ENCODE measurements at places on chromosomes 2 and 18.

DNA sequence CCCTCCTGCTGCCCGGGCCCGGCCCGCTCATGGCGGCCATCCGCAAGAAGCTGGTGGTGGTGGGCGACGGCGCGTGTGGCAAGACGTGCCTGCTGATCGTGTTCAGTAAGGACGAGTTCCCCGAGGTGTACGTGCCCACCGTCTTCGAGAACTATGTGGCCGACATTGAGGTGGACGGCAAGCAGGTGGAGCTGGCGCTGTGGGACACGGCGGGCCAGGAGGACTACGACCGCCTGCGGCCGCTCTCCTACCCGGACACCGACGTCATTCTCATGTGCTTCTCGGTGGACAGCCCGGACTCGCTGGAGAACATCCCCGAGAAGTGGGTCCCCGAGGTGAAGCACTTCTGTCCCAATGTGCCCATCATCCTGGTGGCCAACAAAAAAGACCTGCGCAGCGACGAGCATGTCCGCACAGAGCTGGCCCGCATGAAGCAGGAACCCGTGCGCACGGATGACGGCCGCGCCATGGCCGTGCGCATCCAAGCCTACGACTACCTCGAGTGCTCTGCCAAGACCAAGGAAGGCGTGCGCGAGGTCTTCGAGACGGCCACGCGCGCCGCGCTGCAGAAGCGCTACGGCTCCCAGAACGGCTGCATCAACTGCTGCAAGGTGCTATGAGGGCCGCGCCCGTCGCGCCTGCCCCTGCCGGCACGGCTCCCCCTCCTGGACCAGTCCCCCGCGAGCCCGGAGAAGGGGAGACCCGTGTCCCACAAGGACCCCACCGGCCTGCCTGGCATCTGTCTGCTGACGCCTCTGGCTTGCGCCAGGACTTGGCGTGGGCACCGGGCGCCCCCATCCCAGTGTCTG, 767 bp downstream of the RHOB start:
- DNase-seq = peak; percentile 46

DNA sequence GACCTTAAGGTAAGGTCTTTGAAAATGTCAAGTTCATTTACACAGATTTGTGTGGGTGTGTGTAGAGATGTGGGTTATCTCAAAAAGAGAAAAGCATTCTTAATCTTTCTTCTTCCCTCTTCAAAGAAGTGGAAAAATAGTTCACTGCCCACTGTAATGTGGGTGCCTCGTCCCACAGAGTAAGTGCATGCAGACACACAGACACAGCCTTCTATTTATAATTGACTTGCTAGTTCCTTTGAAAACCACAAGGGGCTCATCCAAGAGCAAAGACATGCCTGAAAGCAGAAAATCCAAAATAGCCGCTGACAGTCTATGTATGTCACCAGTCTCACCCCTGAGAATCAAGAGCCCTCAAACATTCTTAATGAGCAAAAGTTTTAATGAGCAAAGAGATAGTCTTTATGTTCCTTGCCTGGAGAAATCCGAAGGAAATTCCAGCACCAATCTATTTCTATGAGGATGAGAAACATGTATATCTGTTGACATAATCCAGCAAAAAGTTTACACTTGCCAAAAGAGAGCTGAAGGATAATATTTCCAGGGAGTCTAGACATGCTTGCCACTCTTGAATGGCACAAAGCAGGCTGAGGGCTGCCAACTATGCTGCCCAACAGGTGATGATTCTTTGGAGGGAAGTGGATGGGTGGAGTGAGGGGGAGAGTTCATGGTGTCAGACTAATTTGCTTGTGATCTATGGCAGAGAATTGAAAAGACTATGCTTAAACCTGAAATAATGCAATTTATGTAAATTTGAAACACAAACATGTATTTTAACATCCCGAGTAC, 93.9 kb downstream of the ACVR1 start:
- no peak for DNase-seq

GRCh38 chr2:86249579-86250391, 50.5 kb downstream of the MRPL35 start:
- no peak for DNase-seq

GRCh38 chr18:7889515-7889914, 322.4 kb downstream of the PTPRM start:
- no peak for DNase-seq

GRCh38 chr2:134231301-134231964, 22.4 kb upstream of the MGAT5 start:
- DNase-seq = no peak

DNA sequence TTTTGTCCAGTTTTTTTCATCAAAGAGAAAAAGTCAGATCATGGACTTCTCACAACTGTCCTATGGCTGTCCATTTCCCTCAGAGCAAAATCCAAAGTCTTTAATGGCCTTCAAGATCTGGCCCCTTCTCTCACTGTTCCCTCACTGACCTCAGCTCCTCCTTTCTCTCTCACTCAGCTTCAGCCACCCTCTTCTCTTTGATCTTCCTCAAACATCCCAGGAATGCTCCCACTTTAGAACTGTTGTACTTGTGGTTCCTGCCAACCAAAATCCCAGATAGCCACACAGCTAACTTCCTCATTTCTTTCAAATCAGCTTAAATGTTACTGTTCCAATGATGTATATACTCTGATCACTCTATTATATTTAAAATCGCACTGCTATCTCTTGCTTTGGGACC, 82.9 kb downstream of the NUP35 start:
- no peak for DNase-seq

DNA sequence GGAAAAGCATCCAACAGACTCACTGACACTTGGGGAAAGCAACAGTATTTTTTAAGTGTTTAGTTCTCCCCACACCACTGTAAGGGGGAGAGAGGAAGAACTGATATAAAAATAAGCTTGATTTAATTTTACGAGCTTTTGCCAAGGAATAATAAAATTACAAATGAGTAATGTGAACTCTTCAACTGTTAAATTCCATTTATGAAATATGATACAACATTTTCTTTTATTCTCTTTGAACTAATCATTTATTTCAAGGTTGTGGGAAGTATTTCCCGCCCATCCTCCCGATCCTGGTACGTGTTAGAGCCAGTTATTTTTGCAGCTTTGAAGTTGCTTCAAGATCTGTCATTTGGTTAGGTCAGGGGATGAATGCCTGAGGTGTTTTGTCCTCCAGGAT, 35.2 kb downstream of the WDPCP start:
- no peak for DNase-seq

DNA sequence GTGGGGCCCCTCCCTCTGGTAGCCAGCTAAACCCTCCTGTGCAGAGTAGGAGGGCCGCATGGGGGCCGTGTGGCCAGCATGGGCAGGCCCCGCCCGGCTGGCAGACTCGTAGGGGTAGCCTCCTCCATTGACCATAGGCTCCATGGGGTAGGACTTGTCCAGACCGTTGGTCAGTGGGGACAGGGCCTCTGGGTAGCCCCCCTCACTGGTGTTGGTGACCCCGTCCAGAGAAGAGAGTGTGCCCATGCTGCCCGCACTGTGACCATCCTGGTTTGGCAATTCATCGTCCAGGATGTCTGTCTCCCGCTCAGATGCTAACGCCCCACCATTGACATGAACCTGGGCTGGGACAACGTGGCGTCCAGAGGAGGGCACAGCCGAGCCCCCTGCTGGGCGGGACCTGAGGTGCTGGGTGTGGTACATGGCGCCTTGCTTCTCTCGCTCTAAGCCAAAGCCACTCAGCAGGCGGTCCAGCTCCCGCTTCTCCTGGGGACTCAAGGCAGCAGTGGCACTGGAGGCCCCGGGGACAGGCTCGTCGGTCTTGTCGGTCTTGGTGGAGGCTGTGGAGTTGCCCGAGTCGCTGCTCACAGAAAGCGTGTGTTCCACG, 154.3 kb downstream of the TNS1 start:
- no peak for DNase-seq

- no peak for DNase-seq
These were observed 5.6 kb downstream of the CEP192 start for GRCh38 chr18:12996661-12997292.

- peak; percentile 47 for DNase-seq
These were observed 818 bp downstream of the ITGB1BP1 start for GRCh38 chr2:9422321-9423099.

- no peak for DNase-seq
These were observed 87.1 kb upstream of the MCFD2 start for GRCh38 chr2:47002480-47003381.

DNA sequence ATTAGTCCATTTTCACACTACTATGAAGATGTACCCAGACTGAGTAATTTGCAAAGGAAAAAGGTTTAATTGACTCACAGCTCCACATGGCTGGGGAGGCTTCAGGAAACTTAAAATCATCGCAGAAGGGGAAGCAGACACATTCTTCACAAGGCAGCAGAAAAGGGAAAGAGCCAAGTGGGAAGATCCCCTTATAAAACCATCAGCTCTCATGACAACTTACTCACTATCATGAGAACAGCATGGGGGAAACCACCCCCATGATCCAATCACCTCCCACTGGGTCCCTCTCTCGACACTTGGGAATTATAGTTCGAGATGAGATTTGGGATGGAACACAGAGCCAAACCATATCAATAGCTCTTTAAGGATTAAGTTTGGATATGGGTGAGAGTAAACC, 246.1 kb upstream of the CYRIA start:
- no peak for DNase-seq

GRCh38 chr2:37366773-37367172, 22.3 kb downstream of the QPCT start:
- DNase-seq = no peak

DNA sequence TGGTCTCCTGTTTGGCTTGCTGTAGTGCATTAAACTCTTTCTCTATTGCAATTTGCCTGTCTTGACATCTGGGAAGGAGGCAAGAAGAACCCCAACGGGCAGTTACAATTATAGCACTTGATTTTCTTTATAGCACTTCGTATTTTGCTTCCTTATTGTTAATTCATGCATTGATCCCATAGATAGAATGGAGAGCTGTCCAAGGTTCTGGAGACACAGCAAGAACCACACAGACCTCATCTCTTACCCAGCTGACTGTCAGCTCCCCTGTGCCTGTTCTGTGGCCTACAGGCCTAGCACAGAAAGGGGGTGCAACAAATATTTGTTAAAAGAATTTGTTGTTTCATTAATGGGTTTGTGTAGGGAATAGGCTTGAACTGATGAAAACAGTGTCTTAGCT, 194.3 kb downstream of the GALNT1 start:
- DNase-seq = no peak

- DNase-seq = no peak
These were observed 50.2 kb upstream of the PLB1 start for GRCh38 chr2:28445448-28446258.

DNA sequence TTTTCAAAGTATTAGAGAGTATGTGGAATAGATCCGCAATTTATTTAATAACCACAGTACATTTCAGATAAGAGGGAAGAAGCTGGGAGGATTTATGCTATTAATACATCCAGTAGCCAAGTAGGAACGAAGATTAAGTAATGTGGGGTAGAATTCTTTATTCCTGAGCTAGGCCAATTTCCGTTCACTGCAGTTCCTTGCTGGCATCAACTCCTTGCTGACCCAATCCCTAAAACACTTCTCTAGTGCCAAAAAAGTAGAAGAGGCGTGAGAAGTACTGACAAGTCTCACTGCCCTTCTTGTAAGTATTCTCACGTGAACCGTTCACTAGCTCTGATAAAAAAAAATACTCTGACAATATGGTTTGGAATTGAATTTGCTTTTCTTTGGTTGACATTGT, 211.4 kb downstream of the EPHA4 start:
- no peak for DNase-seq

DNA sequence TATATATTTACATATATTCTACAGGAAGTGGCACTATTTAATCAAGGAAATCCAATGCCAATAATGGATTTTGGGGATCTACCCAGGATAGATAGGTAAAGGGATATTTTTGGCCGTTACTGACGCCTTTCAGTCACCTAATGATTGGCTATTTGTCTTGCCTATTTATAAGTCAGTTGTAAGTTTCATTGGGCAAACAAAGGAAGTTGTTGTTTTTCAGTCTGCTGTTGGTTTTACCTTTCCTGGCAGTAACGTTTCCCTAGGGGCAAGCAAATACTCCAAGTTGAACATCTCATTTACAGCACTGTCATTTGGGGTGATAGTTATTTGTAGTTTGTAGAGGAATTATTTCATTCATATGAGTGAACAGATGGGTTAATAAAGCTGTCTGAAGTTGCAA, 17.0 kb upstream of the LANCL1 start:
- no peak for DNase-seq

DNA sequence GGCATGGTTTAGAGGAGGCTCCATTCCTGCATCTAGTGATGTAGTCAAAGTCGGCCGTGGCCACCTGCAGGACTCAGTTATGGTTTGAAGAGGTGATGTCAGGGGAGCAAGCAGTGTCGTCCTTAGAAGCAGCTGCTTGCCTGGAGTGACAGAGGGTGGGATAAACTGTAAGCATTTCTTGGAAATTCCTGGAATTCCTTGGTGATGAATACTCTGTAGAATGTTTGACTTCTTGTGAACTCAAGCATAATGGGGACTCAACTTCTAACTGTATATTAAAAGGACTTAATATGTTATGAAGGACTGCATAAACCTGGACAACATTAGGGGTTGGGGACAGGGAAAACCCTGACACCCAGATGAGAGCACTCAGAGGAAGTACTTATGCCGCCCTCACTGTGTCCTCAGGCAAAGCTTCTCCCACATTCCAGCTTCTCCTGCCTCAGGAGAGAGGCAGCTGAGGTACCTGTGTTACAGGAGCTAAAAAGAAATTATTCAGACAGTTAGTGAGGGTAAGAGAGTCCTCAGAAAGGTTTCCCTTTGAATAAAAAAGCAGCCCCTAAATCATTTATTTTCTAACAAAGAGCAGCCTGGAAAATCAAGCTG, 459.9 kb upstream of the CELF4 start:
- DNase-seq = no peak

DNA sequence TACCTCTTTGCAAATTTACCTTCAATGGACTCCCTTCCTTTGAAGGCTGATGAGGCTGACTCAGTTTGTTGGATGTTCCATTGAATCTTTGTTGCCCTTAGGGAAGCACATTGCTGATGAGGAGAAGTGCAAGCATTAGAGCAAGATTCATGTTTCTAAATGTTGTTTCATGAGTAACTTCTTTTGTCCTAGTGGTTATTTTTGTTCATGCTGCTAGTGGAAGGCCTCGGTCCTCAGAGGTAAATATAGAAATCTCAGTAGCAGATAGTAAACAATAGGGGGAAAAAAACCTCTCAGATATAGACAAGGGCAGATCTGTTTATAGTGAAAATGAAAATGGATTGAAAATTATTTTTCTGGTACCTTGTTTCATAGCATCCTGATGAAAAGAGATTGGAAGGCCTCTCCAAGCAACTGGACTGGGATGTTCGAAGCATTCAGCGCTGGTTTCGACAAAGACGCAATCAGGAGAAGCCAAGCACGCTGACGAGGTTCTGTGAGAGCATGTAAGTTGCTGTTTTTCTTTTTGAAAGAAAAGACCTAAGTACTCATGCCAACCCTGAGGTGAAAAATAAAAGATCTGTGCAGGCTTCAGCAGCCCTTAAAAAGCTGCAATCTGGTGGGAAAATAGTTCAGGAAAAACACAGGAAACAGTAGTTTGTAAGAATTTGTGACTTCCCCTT, 104.9 kb downstream of the CERS6 start:
- DNase-seq = no peak

DNA sequence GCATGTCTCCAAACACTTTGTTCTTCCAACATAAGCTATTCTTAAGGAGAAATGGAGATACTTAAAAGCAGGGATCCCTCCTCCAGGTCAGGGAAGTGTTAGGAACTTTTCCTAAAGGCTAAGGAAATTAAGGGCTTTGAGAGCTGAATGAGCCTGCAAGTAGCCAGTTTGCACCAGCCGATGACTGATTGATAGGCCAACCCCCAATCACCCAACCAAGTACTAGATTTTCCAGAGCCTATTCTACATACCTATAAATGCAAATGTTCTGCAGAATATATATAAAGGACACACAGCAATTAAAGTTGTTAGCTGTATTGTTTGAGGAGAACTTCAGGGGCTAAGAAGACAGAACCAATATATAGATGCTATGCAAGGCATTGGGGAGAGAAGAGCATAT, 547.6 kb downstream of the NRXN1 start:
- DNase-seq = no peak
